ENCODE measurements at places on chromosomes 5 and 9.

DNA sequence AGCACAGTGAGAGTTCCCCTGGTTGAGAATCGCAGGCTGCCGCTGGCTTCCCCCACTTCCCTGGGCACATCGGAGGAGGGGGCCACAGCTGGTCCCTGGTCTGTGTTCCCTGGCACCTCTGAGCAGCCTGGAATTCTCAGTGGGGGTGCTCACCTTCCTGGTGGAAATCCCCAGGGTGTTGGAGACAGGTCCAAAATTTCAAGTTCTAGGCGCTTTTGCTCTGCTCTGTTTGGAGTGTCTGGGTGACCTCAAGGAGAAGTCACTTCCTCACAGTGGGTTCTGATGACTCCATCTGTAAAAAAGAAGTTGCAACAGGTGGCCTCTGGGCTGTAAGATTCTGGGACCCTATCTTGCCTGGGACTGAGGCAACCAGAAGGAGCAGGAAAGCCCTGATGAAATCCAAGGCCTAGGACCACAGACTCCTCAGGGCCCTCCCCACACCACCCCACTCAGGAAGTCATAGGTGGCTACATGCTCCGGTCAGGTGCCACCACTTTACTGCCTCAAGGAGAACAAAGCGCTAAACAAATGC lies at the start of gene TRAF1:
Gene TRAF1 (minus strand): TSS at position 400 of the 532 bp plus-strand sequence. CDS start 721 bp downstream, outside the sequence.
- DNase-seq = no peak
- H3K4me1 ChIP-seq = peaks cover 26% of the 10 kb centered on the region
- H3K27ac ChIP-seq = peak within 1 kb of the TSS; percentile 74

DNA sequence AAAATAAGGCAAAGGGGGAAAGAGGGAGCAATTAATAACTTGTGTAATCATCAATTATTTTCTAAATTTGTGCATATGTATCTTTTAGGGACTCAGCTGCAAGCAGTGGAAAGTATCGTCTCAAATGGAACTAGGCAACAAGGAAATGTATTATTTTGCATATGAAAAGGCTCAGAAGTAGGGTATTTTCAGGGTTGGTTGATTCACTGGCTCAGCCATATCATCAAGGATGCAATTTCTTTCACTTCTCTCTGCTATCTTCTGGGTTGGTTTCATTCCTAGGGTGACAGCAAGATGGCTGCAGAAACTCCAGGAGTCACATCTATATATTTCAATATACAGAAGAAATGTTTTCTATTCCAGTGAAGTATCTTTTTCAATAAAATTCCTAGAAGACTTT lies 509.8 kb downstream of the DMAC1 start:
- no peaks in the 10 kb centered on the region for H3K36me3 ChIP-seq
- H3K4me3 ChIP-seq = no peak overlapping the region
- H3K4me1 ChIP-seq = no peaks in the 10 kb centered on the region
- H3K27ac ChIP-seq = no peak overlapping the region
- H3K27me3 ChIP-seq = no peaks in the 10 kb centered on the region

DNA sequence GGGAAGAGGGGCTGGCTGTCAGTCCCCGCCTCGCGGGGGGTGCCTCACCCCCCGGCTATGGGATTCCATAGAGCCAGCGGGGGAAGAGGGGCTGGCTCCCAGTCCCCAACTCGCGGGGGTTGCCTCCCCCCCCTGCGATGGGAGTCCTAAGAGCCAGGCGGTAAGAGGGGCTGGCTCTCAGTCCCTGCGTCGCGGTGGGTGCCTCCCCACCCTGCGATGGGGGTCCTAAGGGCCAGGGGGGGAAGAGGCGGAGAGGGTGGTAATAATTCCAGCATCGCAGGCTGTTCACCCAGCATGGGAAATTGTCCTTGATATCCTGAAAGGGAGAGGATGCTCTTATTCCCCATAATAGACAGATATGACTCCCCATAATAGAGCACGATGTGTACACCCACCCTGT lies 9.6 kb upstream of the LCN2 start:
- H3K4me1 ChIP-seq = peaks cover 6% of the 10 kb centered on the region
- DNase-seq = no peak
- H3K27me3 ChIP-seq = peaks cover 8% of the 10 kb centered on the region

GRCh38 chr9:96553070-96553469 lies 66.6 kb downstream of the CDC14B start:
- no peaks in the 10 kb centered on the region for H3K36me3 ChIP-seq
- no peak overlapping the region for H3K4me3 ChIP-seq
- H3K27me3 ChIP-seq = no peaks in the 10 kb centered on the region

- H3K4me1 ChIP-seq = no peaks in the 10 kb centered on the region
- DNase-seq = peak; percentile 94
- H3K27me3 ChIP-seq = peaks cover 21% of the 10 kb centered on the region
- no peak overlapping the region for H3K4me3 ChIP-seq
- no peaks in the 10 kb centered on the region for H3K36me3 ChIP-seq
- H3K27ac ChIP-seq = no peak overlapping the region
These were observed 18.0 kb upstream of the ENHO start for GRCh38 chr9:34540827-34541226.

DNA sequence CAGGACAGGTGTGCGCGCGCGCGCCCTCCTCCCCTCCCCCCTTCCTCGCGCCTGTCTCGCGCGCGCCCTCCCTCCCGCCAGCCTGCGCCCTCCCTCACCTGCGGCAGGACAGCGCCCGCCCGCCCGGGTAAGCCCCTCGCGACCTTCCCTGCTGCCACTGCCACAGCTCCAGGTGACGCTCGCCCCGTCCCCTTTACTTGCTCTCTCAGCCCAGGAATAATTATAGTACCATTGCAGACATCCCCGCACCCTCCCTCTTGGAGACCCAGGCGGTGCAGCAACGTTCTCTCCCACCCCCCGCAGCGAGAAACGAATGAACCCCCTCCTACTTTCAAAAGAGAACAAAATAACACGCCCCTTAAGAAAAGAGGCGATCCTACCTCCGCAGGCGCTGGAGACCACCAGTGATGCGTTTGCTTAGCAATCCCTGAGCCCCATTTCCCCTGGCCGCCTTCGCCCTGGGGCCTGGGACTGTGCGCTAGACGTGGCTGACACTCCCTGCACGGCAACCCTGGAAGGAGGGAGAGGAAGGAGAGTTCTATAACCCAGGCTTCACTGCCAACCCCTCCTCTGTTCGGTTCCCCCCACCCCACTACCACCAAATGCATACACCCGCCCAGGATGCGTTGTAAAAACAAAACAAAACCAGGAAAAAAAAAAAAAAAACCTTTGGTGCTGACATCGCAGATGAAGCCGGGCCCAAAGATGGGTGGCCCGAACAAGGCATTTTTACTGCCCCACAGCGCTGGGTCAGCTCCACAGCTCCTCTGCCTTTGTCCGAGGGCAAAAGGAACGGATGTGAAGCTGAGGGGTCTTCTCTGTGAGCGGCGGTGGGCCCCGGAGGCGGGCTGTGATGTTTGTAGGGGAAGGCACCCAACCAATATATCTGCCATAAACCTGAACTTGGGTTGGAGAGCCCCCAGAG lies 5.6 kb upstream of the PURA start:
- peak; percentile 76 for DNase-seq
- H3K27ac ChIP-seq = peak overlapping the region; percentile 88
- peaks cover 32% of the 10 kb centered on the region for H3K4me1 ChIP-seq
- no peaks in the 10 kb centered on the region for H3K27me3 ChIP-seq

DNA sequence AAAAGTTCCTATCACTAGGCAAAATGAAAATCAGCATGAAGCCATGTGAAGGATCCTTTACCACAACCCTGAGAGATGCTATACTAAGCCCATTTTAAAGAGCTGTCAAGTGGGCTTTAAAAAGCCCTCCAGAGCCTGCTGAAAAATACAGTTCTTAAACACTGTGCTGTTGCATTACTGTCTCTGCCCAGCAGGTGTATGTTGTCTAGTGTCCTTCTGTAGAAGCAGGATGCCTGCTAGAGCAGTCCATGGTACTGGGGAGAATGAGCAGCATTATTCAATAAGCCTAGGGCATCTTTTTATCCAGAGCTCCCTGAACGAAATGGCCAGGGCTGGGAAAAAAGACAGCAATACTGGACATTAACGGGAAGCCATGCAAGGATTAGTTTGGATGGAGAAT lies 126.2 kb upstream of the PLCXD3 start:
- no peaks in the 10 kb centered on the region for H3K4me1 ChIP-seq
- H3K4me3 ChIP-seq = no peak overlapping the region
- no peaks in the 10 kb centered on the region for H3K36me3 ChIP-seq
- DNase-seq = no peak
- no peak overlapping the region for H3K27ac ChIP-seq

DNA sequence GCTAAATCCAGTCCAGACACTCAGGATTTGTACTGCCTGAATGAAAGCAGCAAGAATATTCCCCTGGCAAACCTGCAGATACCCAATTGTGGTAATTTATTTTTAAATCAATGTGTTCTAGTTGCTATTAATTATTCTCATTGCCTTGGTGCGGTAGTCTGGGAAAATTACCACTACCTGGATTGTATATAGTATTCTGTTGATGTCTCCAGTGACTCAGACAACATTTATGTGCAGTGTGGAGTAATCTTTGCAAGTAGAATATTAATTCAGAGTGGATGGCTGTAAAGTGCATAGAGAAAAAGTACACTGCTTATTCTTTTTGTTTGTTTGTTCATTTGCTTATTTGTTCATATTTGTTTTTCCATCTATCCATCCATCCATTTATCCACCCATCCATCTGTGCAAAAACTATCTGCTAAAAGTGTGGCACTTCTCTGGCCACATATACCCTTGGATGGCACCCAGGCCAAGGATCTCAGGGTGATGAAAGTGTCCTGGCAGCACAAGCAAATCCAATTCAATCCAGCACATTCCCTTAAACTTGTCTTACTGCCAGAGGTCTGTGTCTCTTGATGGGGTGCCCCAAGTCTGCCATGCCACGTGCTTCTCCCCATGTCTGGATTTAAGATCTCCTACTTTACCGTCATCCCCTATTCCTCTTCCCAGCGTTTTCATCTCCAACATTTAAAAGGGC lies 41.3 kb downstream of the NTRK2 start:
- no peaks in the 10 kb centered on the region for H3K36me3 ChIP-seq
- no peak for DNase-seq
- no peaks in the 10 kb centered on the region for H3K4me1 ChIP-seq
- H3K27ac ChIP-seq = no peak overlapping the region
- no peaks in the 10 kb centered on the region for H3K27me3 ChIP-seq

DNA sequence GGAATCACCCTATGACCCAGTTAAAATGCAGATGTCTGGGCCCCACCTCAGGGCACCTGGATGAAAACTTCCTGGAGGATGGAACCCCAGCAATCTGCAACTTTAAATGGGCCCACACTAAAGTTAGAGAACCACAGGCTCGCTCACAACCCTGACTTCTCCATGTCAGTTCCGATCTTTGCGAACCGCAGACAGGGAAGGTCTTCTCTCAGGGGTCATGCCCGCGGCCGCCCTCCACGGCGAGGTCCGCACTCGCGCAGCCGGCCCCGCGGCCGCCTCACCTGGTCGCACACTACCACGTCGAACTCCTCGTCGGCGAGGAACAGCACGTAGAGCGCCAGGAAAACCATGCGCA lies 499 bp downstream of the ALG2 start:
- H3K36me3 ChIP-seq = peaks cover 42% of the 10 kb centered on the region
- peak overlapping the region; percentile 99 for H3K4me3 ChIP-seq
- H3K27me3 ChIP-seq = no peaks in the 10 kb centered on the region
- DNase-seq = no peak
- H3K27ac ChIP-seq = peak overlapping the region; percentile 100

All from osteoblast (primary cell).